Upper lobe of right lung (tissue), 1 donor: ENCODE measurements at places on chromosomes 1 and 21.

- DNase-seq = no peak
Observed at GRCh38 chr1:204725821-204726448, 40.4 kb upstream of the LRRN2 start.

- no peak for DNase-seq
Observed at GRCh38 chr21:41066086-41066938, 101.6 kb upstream of the BACE2 start.

- DNase-seq = no peak
Observed at GRCh38 chr1:8204826-8205225, 113.1 kb upstream of the SLC45A1 start.

DNA sequence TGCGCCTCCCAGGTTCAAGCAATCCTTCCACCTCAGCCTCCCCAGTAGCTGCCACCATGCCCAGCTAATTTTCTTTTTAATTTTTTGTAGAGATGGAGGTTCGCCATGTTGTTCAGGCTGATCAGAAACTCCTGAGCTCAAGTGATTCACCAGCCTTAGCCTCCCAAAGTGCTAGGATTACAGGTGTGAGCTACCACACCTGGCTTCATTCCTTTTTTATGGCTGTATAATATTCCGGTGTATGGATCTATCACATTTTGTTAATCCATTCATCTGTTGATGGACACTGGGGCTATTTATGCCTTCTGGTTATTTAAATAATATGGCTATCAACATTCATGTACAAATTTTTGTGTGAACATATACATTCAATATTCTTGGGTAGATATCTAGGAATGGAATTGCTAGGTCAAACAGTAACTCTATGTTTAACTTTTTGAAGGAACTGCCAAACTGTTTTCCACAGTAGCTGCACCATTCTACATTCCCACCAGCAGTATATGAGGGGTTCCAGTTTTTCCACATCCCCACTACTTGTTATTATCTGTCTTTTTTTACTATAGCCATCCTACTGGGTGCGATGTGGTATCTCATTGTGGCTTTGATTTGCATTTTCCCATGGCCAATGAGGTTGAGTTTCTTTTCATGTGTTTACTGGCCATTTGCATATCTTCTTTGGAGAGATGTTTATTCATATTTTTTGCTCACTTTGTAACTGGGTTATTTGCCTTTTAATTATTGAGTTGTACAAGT, 11.0 kb downstream of the SLC27A3 start:
- no peak for DNase-seq

DNA sequence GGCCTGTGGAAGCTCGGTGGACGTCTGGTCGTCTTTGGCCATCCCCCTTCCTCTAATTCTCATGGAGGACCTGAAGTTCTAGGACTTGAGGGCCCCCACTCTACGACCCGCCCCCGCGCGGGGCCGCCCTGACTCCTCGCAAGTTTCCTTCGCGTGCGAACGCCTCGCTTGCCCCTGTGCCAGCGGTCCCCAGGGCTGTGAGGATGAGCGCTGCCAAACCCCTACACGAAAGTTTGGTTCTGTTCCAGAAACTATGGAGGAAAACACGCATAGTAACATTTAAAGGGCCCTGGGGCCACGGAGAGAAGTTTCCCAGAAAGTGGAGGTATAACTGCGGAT, 304 bp upstream of the GNG12 start:
- DNase-seq = no peak

- DNase-seq = no peak
Observed at GRCh38 chr1:108851567-108851966, 5.3 kb downstream of the AKNAD1 start.
